Activated CD8-positive, alpha-beta T cell treated with anti-CD3 and anti-CD28 coated beads for 36 hours (primary cell): ENCODE measurements at places on chromosomes 4 and X. TPM values are rescaled to one million over a fixed set of nuclear protein-coding genes. Genes with fewer than 3 reads are reported as not detected.

DNA sequence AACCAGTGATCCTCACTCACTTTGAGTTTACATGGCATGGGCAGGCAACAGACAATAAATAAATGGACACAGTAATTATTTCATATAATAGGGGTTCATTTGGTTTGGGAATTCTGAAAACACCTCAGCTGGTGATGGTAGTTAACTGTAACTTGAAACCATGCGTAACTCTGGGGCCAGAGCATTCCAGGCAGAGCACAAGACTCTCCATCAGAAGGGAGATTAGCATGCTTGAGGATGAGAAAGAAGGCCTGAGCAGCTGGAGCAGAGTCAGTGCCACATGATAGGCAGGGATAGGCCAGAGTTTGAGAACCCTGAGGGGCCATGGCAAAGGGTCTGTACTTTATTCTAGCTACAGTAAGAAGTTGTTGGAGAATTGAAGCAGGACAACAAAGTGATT lies 56.3 kb upstream of the CXCL8 start:
- DNase-seq: no peak

DNA sequence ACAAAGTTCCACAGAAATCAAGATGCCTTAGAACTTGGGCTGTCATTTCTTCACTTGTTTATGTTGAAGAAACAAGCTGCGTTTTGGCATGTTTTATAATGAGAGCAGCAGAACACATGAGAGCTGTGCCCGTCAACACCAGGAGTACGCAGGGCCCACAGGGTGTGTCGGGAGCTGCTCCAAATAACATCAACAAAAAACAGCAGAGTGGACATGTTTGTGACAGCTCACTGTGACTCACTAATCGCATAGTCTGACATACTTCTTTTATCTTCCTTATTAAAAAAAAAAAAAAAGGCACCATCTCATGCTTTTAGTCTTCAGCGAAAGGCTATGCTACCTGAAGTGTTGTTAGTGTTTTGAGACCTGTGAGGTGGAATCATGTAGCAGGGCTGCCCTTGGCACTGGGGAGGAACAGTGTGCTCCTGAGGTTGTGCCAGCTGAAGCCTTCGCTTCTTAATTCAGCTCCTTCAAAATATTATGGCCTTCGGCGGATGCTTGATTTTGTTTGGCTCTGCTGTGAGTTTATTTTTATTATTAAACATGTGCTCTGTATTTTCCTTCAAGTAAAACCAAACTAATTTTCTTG lies 32.8 kb downstream of the FHDC1 start:
- no peak for DNase-seq

GRCh38 chr4:164783976-164784375 lies 30.0 kb downstream of the SMIM31 start:
- DNase-seq: no peak

- peak; percentile 28 for DNase-seq
Observed at GRCh38 chr4:82864336-82864979, 26.5 kb downstream of the SEC31A start.

PIR gene
- 1.2 TPM for total RNA-seq

PASD1 gene
- total RNA-seq: not detected

ZNF711 gene
- 1.1 TPM for total RNA-seq

- DNase-seq: no peak
Observed at GRCh38 chr4:13445841-13446790, 38.0 kb downstream of the RAB28 start.

DNA sequence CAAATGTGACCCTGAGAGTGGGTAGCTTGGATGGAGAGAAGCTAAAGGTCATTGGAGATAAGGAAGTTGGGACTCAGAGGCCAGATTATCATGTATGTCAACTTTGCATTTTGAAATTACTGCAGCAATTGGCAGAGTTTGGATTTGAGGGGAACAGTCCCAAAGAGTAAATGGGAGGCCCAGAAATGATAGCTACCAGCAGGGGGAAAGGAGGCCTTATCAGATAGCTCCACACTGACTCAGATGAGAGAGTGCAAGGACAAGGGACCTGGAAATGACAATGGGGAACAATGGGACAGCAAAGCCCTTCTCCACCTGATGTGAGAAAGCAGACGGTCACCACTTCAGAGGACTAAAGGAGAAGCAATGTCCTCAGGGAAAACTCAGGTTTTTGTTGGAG lies 201.5 kb upstream of the JADE1 start:
- DNase-seq: no peak

DNA sequence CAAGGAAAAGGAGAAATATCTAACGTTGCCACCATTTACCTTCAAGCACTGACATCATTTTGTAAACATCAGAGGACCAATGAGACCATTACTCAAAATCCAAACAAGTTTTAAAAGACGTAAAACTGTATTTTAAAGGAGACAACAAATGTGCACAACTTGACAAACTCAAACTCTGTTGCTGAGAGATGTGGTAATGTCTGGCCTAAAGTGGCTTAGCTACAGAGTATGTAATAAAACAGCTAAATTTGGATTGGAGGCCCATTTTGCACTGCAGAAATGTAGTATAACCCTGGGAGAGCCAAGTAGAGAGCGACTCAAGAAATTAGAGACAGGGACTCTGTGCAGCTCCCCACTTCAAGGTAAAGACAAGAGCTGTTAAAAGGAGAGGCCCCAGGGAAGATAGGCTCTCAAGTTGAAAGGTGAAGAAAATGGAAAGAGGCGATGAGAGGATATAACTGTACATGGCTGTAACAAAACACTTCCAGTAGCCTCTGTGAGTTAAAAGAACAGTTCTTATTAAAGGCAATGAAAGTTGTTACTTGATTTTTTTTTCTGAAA lies 20.3 kb downstream of the UNC5C start:
- DNase-seq: no peak

SLC9B1 gene
- 2.4 TPM for total RNA-seq

DNA sequence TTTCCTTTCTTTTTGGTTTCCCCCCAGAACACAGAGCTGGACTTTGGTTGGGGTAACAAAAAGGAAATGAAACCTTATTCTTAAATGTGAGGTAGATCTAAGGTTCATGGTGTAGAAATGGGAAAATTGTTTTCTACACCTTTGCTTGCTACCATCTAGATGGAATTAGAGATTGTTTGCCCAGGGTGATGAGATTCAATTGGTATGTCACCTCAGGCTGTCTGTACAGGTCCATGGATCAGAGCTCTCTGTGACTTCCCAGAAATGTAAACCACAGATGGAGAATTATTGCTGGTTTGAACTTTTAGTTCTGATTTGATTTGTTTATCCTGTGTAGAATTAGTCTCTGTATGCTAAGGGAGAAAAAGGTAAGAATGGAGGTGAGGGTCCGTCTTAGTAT lies 146.7 kb downstream of the PCDH7 start:
- DNase-seq: no peak

PCGF3 gene
- total RNA-seq: 23.9 TPM

DCAF8L2 gene
- total RNA-seq: not detected

DNA sequence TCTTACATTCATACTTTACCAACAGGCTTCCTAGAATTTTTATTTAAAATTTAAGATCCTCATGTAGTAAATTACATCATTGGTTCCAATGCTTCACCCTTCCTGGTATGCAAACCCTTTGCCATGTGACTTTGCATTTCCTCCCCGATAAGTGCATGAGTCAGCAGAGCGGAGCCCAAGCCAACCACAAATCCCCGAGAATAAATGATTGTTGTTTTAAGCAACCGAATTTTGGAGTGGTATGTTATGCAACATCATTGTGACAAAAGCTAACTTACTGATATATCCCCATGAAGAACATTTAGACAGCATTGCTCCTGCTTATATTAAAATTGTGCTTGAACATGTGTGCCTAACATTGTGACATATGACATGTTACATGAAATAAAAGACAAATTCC lies 199.4 kb upstream of the DDX53 start:
- no peak for DNase-seq

GRCh38 chrX:128634754-128635153 lies 582.6 kb upstream of the ACTRT1 start:
- DNase-seq: no peak

GRCh38 chr4:39609454-39609931 lies 29.2 kb downstream of the SMIM14 start:
- peak; percentile 27 for DNase-seq

ODAM gene
- total RNA-seq: not detected

KLF8 gene
- total RNA-seq: 1.2 TPM

CFAP99 gene
- total RNA-seq: not detected

DNA sequence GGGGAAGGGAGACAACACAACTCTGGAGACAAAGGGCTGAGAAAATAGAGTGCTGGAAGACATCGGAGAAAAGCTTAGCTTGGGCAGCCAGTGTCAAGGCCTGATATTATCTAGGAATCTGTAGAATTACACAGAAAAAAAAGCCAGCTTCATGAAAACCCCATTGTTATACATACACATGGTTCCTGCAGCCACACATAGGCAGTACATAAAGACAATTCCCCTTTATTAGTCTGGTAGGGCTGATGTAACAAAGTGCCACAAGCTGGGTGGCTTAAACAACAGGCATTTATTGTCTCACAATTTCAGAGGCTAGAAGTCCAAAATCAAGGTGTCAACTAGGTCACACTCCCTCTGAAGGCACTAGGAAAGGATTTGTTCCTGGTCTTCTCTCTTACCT lies 503.5 kb downstream of the MID1IP1 start:
- no peak for DNase-seq

DNA sequence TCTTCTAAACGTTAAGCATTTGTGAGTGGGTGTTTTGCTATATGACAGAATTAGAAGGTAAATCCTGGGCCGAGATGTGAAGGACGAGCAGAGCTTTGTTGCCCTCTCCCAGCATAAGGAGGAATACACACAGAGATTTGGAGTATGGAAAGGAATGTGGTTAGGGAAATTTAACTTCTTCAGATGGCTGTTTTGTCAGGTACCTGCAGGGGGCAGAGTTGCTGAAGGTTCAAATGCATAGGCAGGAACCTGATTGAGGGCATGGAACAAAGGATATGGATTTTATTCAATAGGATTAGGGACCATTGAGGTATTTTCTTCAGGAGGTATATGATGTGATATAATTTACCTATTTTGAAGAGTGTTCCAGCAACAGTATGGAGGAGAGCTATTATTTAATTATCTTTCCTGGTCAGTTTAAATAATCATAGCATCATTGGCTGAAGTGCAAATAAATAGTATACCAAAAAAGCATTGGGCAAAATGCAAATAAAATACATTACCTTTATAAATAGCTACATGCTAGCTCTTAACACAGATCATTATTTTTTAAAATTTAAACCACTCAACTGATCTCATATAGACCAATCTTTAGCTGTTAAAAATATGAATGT lies 143.6 kb downstream of the SLIT2 start:
- peak; percentile 45 for DNase-seq

RBM3 gene
- 195 TPM for total RNA-seq

DNA sequence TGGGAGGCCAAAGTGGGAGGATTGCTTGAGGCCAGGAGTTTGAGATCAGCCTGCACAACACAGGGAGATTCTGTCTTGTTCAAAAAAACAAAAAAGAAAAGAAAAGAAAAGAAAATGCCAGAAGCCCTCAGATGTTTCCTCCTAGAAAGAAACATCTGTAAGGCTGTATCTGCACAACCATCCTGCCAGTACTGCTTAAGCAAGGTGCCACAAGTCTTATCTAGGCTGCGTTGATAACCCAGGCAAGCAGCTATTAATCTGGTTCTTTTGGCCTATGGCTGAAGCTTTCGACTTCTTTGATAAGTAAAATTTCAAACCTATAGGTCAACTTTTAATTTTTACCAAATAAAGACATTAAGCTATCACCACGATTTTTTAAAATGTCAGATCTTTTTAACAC lies 3.1 kb downstream of the COX18 start:
- DNase-seq: no peak

- DNase-seq: no peak
Observed at GRCh38 chr4:181323061-181323460, 920.1 kb upstream of the TENM3 start.

GRCh38 chr4:17646693-17647092 lies 32.3 kb downstream of the MED28 start:
- no peak for DNase-seq

NDP gene
- not detected for total RNA-seq

GRCh38 chr4:1726146-1726934 lies 5.0 kb downstream of the TACC3 start:
- DNase-seq: peak; percentile 95

GRCh38 chr4:156778606-156779005 lies 193.0 kb downstream of the PDGFC start:
- DNase-seq: no peak

RAPGEF2 gene
- 13.7 TPM for total RNA-seq
